ENCODE measurements at places on chromosomes 16 and 17. TPM values are rescaled to one million over a fixed set of nuclear protein-coding genes. Genes with fewer than 3 reads are reported as not detected.

CD7 gene
- total RNA-seq = not detected

HSPB9 gene
- total RNA-seq = not detected

TNFSF12 gene
- total RNA-seq = 7.0 TPM

- no peak for DNase-seq
These were observed 486 bp downstream of the PIGS start for GRCh38 chr17:28570716-28571360.

DNA sequence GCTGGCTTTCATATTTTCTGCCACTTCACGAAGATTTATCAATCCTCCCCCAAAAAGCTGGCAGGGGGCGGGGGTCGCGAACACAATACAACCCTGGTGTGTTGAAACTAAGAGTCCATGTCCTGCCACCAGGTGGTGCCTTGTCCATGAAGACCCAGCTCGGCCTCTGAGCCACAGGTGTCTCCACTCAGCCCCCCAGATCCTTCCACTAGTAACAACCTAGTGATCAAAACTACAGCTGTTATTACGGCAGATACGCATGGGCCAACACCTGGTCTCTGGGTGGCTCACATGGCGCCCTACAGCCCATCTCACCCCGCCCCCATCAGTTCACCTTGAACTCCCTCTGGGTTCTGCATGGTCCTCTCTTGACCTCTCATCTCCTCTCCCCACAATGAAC is 27.7 kb downstream of the USP7 start:
- DNase-seq = no peak

Data from GM12878 (cell line).